ENCODE measurements at places on chromosomes 7 and 10. TPM values are rescaled to one million over a fixed set of nuclear protein-coding genes. Genes with fewer than 3 reads are reported as not detected.

CYP2C19 gene
- total RNA-seq = not detected

MBL2 gene
- total RNA-seq = not detected

IKZF1 gene
- total RNA-seq = 828 TPM

TAS2R3 gene
- 26.6 TPM for total RNA-seq

A1CF gene
- total RNA-seq = under 0.01 TPM

Data from uterus (tissue), 4 donors.